GDM1 (cell line): ENCODE measurements at places on chromosomes 13 and 19.

DNA sequence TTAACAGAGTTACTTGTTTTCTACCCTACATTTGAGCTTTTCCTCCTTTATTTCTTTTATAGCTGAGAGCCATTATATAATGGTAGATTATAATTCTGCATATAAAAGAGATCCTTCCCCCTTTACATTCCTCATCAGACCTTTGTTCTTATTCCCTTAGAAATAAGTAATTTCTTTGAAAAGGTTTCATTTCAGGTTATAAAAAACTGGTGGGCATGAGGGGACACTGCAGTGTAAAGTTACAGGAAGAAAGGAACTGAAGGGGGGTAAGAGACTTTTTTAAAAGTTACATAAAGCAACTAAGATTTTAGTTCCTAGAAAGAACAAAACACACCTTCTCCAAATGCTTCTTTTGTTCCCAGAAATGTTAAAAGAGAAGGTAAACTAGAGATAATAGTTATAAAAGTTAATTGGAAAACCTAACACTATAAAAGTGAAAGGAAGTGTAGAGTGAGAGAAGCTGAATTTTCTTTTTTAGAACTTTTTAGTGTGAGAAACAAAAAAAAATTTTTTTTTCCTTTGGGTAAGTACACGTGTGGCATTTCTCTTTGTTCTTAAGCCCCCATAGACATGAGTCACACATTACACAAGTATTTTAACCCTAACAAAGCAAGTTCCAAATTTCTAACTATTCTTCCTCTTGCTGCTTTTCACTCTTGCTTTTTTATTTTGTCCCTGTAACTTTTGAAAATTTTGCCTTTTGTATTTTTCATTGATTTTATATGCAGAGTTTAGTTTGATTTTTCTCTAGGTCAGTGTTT, 106.4 kb upstream of the MLNR start:
- DNase-seq, result no peak

DNA sequence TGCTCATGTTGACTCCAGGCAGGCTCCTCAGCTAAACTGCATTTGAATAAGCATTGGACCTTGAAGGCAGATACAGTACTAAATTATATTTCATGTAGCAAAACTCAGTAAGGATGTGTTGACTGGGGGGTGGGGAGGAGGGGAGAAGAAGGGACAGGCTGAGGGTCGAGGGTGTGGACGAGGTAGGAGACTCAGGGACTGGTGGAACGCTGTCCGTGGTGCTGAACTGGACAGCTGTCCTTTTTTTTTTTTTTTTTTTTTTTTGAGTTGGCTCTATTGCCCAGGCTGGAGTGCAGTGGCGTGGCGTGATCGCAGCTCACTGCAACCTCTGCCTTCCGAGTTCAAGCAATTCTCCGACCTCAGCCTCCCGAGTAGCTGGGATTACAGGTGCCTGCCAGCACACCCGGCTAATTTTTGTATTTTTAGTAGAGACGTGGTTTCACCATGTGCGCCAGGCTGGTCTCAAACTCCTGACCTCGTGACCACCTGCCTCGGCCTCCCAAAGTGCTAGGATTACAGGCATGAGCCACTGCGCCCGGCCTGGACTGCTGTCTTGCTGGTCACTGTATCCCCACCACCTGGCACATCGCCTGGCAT, 33.2 kb upstream of the CASP14 start:
- no peak for DNase-seq

GRCh38 chr19:3682741-3683404, 17.4 kb downstream of the PIP5K1C start:
- DNase-seq, result no peak

DNA sequence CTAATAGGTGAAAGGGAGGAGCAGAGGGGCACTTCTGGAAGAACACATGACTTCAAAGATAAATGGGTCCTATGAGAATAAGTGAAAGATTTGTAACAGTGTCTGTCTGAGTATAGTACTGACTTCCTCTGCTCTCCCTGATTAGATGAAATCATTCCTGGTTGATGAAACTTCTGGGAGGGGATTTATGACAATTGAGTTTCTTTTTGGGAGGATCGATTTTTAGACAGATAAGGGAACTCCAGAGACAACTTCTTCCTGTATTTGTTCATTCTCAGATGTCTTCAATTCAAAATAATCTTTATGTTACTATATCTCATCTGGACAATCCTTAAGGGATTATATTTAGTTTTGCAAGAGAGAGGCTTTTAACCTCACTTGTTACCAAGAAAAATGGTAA, 20.0 kb downstream of the SETDB2 start:
- DNase-seq, result no peak

GRCh38 chr13:85347251-85347650, 452.0 kb downstream of the SLITRK6 start:
- no peak for DNase-seq

- DNase-seq, result no peak
These were observed 112.8 kb downstream of the NALCN start for GRCh38 chr13:101303521-101303920.

DNA sequence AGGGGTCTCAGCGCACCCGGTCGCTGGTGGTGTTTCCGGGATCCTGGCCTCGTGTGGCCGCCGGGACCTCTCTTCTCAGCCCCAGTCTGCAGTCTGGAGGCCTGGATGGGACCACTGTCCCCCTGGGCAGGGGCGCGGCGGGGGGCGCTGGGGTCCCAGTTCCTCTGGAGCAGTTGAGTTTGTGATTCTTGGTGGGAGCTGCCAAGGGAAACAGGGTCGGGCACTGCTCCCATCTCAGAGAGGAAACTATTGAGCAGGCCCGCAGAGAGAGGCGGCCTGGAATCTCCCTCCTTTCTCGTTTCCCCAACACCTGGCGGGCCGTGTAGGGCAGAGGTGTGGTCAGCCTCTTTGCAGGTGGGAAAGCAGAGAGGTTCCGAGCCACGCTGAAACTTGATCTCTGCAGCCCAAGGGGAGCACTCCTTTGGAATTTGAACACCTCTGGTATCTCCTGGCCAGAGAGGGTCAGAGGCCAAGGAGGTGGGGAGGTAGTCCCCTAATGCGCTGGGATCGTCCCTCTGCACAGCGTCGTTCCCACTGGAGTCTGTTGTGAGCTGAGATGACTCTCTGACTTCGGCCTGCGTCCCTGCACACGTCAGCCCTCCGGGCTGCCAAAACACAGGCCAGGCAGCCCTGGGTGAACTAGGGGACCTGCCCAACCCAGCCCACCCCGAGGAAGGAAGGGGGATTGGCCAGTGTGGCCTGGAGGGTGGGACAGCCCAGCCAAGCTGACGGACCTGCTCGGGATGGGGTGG, 741 bp downstream of the PLEKHF1 start:
- no peak for DNase-seq

DNA sequence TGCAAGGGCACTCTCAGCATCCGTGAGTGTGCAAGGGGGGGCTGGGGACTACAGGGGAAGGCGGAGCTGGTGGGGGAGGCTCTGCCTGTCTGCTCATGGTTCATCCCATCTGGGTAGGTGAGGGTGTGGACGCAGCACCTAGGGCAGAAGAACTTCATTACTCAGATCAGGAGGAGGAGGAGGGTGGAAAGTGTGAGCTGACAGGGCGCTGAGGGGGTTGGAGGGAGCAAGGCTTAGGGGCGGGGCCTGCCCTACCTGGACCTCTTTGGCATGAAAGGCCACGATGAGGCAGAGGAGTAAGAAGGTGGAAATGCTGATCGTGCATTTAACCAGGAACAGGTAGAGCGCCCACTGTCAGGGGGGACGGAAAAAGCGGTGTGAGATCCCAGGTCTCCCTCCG, 4.5 kb downstream of the KCNN4 start:
- no peak for DNase-seq

GRCh38 chr19:12785431-12786031, 5.8 kb upstream of the JUNB start:
- DNase-seq, result peak; percentile 62

DNA sequence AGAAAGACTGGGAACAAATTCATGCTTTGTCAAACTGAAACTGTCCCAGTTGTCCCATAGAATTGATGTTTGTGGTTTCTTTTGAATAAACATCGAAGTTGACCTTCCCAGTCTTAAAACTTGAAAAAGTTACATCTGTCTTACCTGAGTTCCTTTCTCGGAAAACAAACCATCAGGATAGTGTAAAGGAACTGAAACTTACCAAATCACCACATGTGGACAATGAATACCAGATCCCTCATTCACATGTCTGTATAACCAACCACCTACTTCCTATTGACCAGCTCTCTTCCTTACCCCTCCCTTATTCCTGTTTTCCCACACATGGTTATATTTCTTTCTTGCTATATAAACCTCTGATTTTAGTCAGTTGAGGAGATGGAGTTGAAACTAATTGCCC, 791.7 kb upstream of the PCDH20 start:
- DNase-seq, result no peak

GRCh38 chr13:93420206-93420605, 193.6 kb downstream of the GPC6 start:
- no peak for DNase-seq

DNA sequence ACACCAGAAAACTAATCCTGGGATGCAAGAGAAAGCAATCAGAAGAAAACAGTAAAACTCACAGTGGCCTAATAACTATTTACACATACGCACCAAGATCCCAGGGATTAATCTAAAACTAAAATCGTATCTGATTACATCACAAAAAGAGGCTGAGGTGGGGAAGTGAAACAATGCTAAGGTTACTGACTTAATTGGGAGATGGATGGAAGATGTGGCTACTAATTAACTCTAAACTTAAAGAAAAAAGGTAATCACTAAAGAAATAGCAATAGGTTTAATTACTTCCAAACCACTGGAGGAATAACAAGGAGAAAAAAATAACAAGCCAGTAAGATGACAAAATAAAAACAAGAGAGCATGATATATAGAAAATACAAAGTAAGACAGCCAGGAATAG, 50.4 kb downstream of the NUFIP1 start:
- no peak for DNase-seq

GRCh38 chr13:61215116-61215515, 200.5 kb downstream of the PCDH20 start:
- no peak for DNase-seq

DNA sequence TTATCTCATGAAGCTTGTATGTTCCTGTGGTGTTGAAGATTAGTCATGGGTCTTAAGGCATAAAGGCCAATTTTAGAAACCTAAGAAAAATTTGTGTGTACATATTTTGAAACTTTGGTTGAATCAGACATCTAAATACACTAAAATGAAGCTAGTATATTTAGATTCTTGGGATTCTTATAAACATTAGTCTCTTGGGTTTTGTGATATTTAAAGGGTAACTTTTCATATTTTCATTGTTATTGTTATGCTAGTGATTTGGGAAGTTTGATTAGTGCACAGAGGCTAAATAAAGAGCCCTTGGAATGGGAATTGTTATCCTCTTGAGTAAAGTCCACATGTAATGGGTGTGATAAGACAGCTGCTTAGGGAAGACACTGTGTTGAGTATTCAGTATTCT, 24.5 kb downstream of the UBA2 start:
- no peak for DNase-seq

- peak; percentile 59 for DNase-seq
These were observed 5.8 kb upstream of the USE1 start for GRCh38 chr19:17209126-17210036.

GRCh38 chr13:114034481-114034891, 60.6 kb upstream of the C13orf46 start:
- DNase-seq, result no peak

DNA sequence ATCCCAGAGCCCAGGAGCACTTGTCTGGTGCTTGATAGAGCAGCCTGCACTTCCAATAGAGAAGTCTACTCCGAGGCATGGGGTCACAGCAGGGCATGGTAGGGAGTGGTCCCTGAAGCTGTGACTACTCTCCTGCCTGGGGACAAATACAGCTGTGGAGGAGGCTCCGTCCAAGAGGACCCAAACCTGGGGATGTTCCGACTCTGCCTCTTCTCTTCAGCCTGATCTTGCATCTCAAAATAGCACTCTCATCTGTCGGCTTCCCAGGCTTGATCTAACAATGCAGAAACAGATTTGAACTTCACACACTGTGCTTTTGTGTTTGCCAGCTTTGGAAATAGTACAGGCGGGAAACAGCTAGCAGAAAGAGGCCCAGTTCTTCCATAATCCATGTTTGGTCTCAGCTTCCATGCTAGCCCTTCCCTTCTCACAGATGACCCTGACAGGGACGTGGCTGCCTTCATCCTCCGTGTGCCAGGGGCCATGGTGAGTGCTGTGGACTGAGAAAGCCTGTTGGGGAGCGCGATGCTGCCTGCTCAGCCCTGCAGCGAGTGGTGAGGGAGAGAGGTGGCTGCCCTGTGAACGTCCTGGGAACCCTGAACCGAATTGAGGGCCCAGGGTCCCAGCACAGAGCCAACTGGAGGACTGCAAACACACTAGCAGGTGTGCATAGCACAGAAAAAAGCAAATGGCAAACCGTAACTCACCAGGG, 150.3 kb upstream of the GPR12 start:
- DNase-seq, result no peak

DNA sequence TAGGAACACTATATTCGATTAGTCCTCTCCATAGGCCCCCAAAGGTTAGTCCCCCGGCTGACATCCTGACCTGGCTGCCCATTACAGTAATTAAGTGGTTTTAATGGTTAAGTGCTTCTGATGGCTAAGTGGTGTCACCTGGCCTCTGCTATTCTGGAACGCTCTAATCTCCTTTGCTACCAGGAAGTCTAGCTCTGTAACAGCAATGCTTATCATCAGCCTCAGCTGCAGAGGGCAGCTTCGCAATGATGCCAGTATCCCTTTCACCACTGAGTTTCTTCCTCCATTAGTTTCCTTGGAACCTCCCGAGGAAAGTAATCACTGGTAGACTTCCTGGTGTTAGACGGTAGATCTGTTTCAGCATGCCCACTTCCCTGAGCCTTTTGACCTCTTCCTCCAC, 8.6 kb upstream of the RNF6 start:
- no peak for DNase-seq

GRCh38 chr19:42267644-42268141, 1.4 kb upstream of the CIC start:
- DNase-seq, result no peak

DNA sequence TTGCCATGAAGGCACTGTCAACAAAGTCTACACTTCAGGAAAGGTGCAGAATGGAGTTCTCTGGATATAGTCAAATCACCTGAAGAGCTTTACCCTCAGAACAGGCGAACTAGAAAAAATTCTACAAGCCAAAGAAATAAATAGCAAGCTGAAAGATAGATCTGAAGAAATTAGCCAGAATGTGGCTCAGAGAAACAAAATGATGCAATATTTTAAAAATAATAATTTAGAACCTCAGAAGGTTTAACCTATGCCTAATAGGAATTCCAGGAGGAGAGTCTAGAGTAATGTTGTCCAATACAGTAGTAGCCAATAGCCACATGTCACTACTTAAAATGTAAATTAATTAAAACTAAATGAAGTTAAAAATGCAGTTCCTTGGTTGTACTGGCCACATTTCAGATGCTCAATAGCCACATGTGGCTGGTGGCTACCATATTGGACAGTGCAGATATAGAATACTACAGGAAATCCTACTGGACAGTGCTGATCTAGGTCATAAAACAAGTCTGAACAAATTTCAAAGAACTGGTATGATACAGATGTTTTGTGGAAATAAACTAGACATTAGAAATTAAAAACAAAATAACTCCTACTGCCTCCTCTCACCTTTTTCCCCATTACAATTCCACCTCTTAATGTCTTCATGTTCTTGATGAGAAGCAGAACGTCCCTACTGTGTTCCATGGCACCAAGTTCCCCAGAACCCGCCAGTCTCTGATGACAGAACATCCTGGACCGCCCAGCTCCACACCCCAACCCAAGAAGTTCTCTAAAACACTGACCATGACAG, 679 bp upstream of the CDADC1 start:
- DNase-seq, result no peak

- DNase-seq, result no peak
These were observed 101.7 kb upstream of the SOX21 start for GRCh38 chr13:94813920-94814475.
